ENCODE measurements at places on chromosomes 2 and 18.

DNA sequence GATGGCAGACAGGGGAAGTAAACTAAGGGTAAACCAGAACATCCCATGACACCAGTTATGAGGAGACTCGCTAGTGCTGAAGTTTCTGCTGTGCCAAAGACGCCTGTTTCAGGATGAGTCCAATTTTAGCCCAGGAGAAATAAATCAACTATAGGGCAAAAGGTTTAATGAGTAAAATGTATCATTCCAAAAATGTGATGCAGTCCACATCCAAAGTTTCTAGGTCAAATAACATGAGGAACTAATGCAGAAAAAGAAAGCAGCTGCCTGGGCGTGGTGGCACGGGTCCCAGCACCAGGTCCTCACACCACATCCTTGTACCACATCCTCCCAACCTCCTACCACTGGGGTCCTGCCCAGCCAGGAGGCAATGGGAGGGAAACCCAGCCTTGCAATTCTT, 126.9 kb upstream of the CTAGE1 start:
- no peak for DNase-seq

DNA sequence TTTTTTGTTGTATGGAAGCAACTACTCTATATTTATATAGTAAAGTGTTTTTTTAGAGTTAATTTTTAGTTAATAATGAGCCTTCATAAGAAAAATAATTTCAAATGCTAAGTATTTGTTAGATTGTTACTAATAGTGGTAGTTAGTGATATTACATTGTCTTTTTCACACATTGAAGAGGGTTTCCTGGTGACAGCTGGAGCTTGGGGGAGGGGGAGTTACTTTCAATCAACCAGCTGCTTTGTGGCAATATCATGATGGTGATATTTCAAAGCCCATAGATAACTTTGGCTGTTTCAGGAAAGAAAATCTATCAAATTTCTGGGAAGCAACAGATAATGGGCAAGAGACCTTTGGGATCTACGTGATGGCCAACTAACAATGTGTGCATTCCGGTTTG, 4.1 kb downstream of the RHBDD1 start:
- DNase-seq = no peak

DNA sequence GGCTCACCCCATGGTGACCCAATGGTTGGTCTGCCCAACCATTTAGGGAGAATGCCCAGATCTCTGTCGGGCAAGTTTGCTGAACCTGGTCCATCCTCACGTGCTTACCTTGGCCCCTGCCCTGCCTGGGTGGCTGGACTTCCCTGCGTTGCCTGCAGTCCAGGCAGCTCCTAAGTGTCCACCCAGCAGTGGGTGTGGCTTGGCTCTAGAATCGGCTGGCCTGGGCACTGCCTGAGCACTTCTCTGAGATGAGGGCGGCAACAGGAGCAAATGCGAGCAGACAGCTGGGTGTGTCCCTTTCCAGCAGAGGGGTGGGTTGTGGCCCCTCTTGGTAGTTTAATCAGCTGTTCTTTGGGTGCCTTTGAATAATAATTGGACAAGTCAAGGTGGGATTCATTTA, 11.3 kb downstream of the PCARE start:
- no peak for DNase-seq

GRCh38 chr2:127517465-127517864, 8.8 kb downstream of the IWS1 start:
- DNase-seq = no peak

DNA sequence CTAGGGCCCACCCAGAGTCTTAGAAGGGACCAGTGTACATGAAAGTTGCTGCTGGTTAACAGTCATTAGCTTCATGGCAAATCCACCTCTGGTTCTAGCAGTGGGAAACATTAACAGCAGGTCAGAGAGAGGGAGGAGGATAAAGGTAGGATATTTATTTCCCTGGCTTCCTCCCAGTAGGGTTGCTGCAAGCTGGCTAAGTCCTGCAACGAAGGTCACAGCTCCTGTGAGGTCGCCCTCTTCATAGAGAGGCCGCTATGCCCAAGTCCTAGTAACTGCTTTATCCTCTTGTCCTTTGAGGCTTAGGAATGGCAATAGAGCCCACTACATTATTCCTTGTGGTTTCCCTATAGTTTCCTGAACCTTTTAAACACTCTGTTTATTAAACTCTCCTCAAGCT, 84.0 kb upstream of the ACSL3 start:
- DNase-seq = peak; percentile 30

GRCh38 chr2:172555272-172555521, 693 bp upstream of the PDK1 start:
- DNase-seq = no peak

GRCh38 chr2:25551316-25551715, 122.1 kb downstream of the DTNB start:
- no peak for DNase-seq

DNA sequence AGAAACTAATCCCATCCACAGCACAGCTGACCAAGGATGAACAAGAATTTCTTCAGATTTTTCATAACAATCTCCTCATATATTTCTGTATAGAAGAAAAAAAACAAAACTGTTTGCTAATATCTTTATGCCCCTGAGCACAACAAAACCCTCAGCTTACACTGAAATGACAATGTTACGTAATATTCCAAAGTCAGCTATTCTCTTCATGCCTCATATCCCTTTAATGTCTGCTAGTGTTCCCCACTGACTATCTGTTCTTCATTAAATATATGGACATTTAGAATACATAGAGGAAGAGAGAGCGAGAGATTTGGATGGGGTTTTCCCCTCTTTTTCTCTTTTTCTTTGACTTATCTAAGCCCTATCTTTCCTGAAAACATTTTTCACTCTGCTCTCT, 87.9 kb upstream of the GULP1 start:
- no peak for DNase-seq

- DNase-seq = no peak
These were observed 5.2 kb upstream of the NCAPH start for GRCh38 chr2:96330407-96330806.

DNA sequence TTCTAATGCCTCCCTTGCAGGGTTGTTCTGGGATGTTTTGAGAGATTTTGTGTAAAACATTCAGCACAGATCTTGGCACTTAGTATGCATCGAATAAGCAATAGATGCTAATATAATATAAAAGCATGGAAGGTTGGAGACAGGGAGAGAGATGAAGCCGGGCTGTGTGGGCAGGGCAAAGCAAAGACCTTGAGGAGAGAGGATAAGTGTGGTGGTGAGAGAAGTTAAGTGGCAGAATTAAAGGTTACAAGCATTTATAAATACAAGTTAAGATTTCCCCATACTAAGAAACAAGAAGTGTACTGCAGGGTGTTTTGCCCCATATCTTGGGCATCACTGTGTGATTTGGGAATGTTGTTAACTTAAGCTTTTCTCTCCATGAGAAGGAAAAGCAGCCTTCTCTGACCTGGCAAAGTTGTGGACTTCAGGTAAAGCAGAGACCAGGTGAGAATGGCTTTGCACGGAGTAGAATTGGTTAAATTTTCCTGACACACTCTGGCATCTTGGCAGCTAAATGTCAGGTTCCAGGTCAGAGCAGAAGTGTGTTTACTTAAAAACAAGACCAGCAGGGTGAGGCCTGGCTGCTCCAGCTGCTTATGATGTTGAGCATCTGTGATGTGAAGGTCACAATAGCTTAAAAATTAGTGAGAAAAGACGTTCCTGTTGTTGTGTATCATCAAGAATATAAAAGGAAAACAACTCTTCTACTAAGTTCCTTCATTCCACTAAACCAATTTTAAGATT, 288.5 kb upstream of the HNMT start:
- peak; percentile 19 for DNase-seq

GRCh38 chr18:36655074-36655473, 173.7 kb downstream of the TPGS2 start:
- DNase-seq = no peak

DNA sequence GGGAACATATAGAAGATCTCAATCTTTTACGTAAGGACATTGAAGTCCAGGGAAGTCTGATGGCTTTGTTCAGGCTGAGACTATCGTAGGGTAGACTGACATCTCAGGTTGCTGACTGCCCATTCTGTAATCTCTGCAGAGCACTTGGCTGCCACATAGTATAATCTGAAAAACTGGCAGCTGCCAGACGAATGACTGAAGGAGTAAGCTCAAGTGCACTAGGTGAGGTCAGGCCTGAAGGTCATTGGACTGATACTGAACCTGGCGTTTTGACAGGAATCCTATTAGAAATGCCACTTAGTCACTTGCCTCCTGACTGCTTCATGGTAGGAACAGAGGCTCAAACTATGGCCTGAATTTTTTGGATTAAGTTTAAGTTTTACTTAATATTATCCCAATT, 23.5 kb downstream of the GPD2 start:
- DNase-seq = no peak

DNA sequence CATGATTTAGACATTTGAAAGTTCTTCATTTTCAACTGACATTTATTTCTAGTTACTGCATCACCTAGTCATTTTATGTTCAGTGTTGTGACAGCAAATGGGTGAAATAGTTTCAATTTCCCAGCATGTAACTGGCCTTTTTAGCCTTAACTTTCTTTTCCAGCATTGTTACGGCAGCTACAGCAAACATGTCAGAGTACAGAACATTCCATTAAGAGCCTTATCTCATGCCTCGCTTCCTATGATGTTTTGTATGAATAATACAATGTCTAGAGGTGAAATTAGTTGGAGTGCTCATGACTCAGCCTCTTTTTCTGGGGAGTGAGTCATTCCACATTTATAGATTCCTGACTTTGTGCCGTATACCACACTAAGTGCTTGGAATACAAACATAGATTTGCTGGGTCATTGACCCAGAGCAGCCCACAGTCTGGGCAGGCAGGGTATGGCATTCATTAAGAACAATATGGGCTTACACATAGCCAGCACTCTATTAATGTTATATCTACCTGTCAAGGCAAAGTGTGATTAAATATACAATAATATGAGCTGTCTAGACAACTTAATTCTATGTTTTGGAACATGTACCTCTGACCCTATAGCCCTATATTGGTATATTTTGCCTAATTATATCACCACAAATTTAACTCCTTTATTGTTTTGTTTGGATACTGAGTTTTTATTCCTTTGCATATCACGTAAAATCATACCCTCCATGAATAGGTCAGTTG, 72.2 kb downstream of the MAP2 start:
- DNase-seq = peak; percentile 97

DNA sequence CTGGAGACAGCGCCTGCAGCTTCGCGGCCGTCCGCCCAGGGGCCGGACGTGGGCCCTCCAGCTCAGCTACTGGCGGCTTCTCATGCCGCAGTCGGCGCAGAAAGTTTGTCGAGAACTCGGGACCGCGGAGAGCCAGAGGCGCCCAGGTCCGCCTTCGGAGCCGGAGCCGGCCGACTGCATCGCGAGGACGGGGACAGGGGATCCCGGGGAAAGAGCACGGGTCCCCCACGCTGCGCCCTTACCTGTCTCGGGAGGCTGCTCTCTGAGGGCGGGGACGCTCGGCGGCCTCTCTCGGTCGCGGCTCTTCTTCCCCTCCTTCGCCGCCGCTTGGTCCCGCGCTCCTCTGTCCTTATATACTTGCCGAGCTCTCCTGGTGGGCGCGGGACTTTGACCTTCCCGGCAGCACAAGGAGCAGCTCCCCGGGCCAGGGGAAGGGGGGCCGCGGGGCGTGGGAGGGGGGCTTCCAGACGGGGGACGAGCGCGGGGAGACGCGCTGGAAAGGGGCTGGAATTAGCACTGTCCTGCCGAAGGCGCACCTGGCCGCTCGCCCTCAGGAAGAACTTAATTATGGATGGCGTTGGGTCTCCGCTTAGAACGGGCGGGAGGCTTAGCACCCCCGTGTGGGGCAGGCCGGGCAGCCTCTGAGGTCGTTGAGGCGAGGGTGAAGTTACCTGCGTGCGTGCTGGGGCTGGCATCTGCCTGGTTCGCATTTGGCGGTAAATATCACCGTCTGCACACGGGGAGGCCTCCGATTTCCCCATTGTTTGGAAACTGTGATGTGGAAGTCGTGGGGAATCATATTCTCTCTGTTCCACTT, at the start of gene POMC:
TSS of gene POMC (minus strand) at position 325 of the 817 bp plus-strand sequence. CDS start 3,808 bp downstream, outside the sequence.
- DNase-seq = no peak

- DNase-seq = no peak
These were observed 11.3 kb downstream of the SLC14A2 start for GRCh38 chr18:45626330-45627203.

DNA sequence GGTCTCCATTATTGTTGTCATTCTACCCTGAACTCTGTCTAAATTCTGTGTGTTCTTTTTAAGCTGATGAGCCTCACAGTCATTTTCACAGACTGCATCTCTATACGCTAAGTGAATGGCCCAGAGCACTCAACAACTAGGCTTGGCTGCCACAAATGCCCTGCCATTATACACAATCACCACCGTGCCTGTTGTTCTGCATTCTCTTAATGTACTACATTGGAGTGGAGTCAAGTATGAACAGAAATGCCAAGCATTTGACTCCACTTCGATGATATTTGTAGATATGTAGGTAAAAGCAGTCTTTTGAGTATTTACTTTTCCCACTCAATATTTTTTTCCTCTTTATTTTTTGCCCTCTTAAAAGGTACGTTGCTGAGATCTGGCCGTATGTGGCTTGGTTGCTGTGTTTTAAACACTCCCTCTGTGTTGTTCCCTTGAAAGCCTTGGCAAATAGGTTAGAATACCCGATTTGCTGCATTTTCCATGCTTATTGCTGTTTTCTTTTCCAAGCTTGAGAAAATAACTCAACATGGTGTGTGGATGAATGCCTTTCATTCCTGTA, 36.2 kb upstream of the TMEFF2 start:
- no peak for DNase-seq

DNA sequence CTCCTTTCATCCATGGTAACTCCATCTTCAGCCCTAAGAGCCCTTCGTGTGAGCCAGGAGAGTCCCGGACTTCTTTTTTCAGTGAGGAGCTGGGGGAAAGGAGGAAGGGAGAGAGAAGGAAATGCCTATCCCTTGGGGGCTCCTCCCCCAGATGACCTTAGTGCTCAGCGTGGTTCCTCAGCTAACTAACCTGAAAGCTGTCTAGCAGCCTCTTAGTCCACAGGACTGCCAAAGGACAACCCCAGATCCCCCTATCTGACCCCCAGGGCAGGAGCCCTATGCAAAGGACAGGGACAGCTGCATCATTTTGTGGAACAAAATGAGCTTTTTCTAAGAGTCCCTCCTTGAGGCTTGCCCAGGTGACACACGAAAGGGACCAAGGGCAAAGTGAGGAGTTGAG, 7.9 kb downstream of the SPR start:
- DNase-seq = no peak

DNA sequence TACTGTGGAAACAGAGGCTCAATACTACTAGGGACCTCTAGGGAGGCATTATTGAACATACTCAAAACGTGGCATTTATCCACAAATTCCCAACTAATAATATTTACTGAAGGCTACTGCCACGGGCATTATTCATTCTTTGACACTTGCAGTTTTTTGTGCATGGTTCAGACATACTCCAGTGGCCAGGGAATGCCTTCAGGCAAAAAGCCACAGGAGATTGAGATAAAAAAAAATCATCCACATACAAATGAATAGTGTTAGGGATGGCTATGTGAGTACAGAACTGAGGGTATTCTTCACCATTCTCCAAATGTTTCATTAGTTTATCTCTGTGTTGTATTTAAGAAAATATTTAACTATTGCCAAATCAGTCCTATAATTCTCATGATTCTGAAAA, 974.9 kb upstream of the PIK3C3 start:
- DNase-seq = no peak

- peak; percentile 62 for DNase-seq
These were observed 75.4 kb upstream of the HNMT start for GRCh38 chr2:137888845-137889244.
